ENCODE measurements at places on chromosomes 2 and 18. TPM values are rescaled to one million over a fixed set of nuclear protein-coding genes. Genes with fewer than 3 reads are reported as not detected.

GRCh38 chr2:134919341-134920210 is 954 bp downstream of the CCNT2 start:
- peak overlapping the region; percentile 99 for H3K27ac ChIP-seq
- no peaks in the 10 kb centered on the region for H3K27me3 ChIP-seq
- peaks cover 69% of the 10 kb centered on the region for H3K4me1 ChIP-seq
- H3K36me3 ChIP-seq, result peaks cover 10% of the 10 kb centered on the region
- peak; percentile 65 for DNase-seq

GRCh38 chr18:58195278-58195765 is 151.3 kb downstream of the NEDD4L start:
- H3K27me3 ChIP-seq, result peaks cover 5% of the 10 kb centered on the region
- peak; percentile 21 for DNase-seq
- no peaks in the 10 kb centered on the region for H3K36me3 ChIP-seq
- H3K4me1 ChIP-seq, result peaks cover 20% of the 10 kb centered on the region
- H3K27ac ChIP-seq, result peak overlapping the region; percentile 76
- peak overlapping the region; percentile 88 for H3K4me3 ChIP-seq

DNA sequence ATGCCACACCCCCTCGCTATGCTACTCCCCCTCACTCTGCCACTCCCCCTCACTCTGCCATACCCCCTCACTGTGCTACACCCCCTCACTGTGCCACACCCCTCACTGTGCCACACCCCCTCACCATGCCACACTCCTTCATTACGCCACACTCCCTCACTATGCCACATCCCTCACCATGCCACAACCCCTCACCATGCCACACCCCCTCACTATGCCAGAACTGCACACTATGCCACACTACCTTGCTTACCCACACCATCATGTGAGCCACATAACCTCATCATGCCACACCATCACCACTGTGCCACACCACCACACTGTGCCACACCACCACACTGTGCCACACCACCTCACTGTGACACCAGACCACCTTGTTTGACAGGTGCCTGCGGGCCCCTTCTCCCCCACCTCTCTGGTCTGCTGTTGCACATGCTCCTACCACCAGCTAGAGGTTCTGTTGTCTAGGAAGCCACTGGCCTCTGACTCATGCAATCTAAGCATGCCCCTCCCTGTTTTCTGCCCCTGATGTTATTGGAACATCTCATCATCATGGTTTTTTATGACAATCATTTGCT is 22.0 kb downstream of the MARCHF4 start:
- H3K27me3 ChIP-seq, result no peaks in the 10 kb centered on the region
- DNase-seq, result peak; percentile 15
- no peaks in the 10 kb centered on the region for H3K36me3 ChIP-seq
- peaks cover 82% of the 10 kb centered on the region for H3K4me1 ChIP-seq
- peak overlapping the region; percentile 79 for H3K27ac ChIP-seq
- H3K4me3 ChIP-seq, result peak overlapping the region; percentile 59

- H3K36me3 ChIP-seq, result no peaks in the 10 kb centered on the region
- no peaks in the 10 kb centered on the region for H3K27me3 ChIP-seq
- no peak overlapping the region for H3K4me3 ChIP-seq
- no peak for DNase-seq
Observed at GRCh38 chr2:45776160-45776955, 124.9 kb downstream of the PRKCE start.

DNA sequence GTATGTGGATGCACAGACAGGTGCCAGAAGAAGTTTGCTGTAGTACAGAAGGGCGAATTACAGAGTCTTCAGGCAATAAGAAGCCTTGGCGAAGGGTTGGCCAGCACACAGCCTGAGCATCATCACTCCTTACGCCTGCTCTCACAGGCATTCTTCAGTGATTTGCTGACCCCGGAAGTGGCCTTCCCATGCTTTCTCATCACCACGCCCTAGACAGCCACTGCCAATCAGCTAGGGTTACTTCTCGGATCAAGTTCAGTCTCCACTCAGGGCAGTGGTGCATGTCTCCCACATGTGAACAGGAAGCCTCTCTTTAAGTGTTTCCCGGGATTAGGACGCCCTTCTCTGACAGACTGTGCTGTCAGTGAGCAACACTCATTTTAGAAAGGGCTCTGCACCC is 81.8 kb downstream of the C1QL2 start:
- no peak overlapping the region for H3K27ac ChIP-seq
- H3K27me3 ChIP-seq, result peaks cover 20% of the 10 kb centered on the region
- no peak overlapping the region for H3K4me3 ChIP-seq
- no peak for DNase-seq

Gene ALPI
- not detected for polyA plus RNA-seq

DNA sequence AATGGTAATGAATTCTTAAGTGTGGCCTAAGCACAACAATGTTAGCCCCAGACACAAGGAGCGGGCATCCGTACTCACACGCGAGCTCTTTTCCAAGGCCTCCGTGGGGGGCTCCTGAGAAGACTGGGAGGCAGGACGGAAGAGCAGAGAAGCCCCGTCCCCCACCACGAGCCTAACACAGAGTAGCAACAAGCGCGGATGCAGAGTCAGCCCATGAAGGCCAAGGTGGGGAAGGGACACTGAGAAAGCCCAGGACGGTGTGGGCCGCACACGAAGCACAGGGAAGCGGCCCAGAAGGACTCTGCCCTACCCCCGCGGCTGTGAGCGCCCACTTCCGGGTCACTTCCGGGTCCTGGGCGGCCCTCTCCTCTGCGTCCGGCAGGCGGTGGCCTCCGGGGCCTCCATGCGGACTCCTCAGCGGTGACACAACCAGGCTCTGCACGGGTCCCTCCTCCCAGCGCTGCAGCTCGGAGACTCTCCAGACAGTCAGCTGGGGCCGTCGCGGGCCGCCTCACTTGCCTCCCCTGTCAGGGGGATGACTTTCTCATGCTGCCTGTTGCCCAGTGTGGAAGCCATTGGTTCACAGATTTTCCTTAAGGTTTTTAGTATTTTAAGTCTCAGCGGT is 151.5 kb downstream of the MTCL1 start:
- H3K36me3 ChIP-seq, result no peaks in the 10 kb centered on the region
- peaks cover 4% of the 10 kb centered on the region for H3K27me3 ChIP-seq
- no peaks in the 10 kb centered on the region for H3K4me1 ChIP-seq
- no peak for DNase-seq

GRCh38 chr2:127359520-127359919 is 28.3 kb downstream of the MAP3K2 start:
- peak overlapping the region; percentile 29 for H3K4me3 ChIP-seq
- peaks cover 72% of the 10 kb centered on the region for H3K4me1 ChIP-seq
- H3K27me3 ChIP-seq, result no peaks in the 10 kb centered on the region

Gene TBR1
- not detected for polyA plus RNA-seq

GRCh38 chr2:28582152-28582551 is 86.3 kb downstream of the PLB1 start:
- DNase-seq, result no peak
- H3K36me3 ChIP-seq, result no peaks in the 10 kb centered on the region
- no peak overlapping the region for H3K27ac ChIP-seq
- H3K4me3 ChIP-seq, result no peak overlapping the region
- no peaks in the 10 kb centered on the region for H3K27me3 ChIP-seq
- H3K4me1 ChIP-seq, result peaks cover 8% of the 10 kb centered on the region

Gene KIAA2012
- polyA plus RNA-seq, result not detected

DNA sequence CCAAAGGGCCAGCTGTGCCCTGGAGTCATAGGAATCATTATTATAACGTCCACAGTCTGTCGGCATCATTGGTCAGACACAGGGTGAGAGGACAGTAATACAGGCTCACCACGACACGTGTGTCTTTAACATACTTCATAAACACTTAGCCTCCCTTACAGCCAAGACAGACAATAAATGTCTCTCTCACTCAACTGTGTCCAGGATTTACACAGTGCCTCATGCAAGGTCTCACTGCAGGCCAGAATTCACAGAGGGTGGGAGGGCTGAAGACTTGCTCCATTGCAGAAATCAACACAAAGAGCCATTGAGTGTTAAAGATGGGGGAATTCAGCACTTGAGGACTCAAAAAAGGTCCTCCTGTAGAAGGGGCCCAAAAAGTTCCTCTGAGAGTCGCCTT is 210.5 kb downstream of the BCL2 start:
- H3K4me3 ChIP-seq, result no peak overlapping the region
- H3K36me3 ChIP-seq, result peaks cover 10% of the 10 kb centered on the region
- DNase-seq, result no peak
- H3K27ac ChIP-seq, result no peak overlapping the region
- H3K4me1 ChIP-seq, result peaks cover 12% of the 10 kb centered on the region

DNA sequence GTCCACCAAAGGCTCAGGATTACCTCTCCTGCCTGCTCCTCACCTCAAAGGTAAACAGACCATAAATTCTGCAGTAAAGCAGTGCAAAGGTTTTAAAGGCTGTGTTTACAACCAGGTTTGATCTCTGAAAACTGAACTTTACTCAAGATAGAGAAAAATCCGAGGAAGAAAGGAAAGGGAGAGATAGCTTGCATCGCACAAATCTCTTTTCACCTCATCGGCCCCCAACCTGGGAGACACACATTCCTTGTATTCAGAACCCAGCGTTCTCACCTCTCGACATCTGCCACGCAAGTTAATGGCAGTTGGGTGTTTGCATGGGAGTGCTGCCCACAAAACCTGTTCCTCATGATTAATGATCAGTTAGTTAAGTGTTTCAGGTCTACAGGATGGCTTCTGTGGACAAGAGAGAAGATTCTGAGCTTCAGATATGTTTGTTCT is 72.6 kb downstream of the GATA6 start:
- DNase-seq, result no peak
- H3K36me3 ChIP-seq, result no peaks in the 10 kb centered on the region
- no peak overlapping the region for H3K27ac ChIP-seq
- H3K4me3 ChIP-seq, result no peak overlapping the region

DNA sequence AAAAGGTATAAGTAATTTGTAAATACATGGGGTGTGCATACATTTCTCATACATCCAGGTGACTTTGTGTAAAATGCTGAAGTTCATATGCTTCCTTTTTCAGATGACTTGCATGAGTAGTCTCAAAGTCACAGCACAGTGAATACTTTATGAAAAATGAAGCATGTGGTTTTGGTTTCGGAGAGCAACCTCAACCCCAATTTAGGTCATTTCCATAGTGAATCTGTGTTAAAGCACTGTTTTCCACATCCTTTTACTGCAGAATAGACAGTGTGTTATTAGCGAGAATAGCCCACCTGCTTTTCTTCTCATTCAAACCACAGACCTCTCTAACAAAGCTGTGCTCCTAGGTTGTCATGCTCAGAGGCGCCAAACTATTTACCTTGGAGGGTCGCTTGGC is 204.4 kb upstream of the RASGRP3 start:
- no peak overlapping the region for H3K27ac ChIP-seq
- no peak overlapping the region for H3K4me3 ChIP-seq
- peaks cover 5% of the 10 kb centered on the region for H3K27me3 ChIP-seq
- peaks cover 3% of the 10 kb centered on the region for H3K36me3 ChIP-seq
- H3K4me1 ChIP-seq, result no peaks in the 10 kb centered on the region

DNA sequence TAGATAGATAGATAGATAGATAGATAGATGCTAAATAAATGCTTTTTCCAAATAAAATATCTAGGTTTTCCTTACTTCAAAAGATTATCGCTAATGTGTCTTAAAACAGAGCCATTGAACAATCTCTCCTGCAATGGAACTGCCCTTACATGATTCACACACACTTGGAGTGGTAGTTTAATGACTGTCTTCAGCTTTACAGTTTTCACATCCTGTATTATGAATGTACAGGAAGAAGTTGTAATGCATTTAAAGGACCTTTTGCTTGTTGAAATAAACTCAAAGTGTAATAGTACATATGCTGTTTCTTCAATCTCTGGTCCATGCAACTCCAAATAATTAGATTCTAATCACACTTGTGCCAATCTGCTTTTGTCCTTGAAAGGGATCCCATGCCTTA is 797.6 kb upstream of the CDH2 start:
- no peaks in the 10 kb centered on the region for H3K27me3 ChIP-seq
- no peaks in the 10 kb centered on the region for H3K36me3 ChIP-seq
- H3K4me3 ChIP-seq, result no peak overlapping the region
- no peak for DNase-seq
- H3K4me1 ChIP-seq, result no peaks in the 10 kb centered on the region

GRCh38 chr2:238943338-238944067 is 95.6 kb downstream of the TWIST2 start:
- DNase-seq, result no peak
- H3K27me3 ChIP-seq, result peaks cover 2% of the 10 kb centered on the region
- H3K4me3 ChIP-seq, result no peak overlapping the region

Gene ERBB4
- polyA plus RNA-seq, result not detected

Gene ANKRD23
- polyA plus RNA-seq, result 0.57 TPM

Gene AGAP1
- polyA plus RNA-seq, result not detected

GRCh38 chr2:156592809-156593593 is 156.8 kb downstream of the GPD2 start:
- H3K36me3 ChIP-seq, result no peaks in the 10 kb centered on the region
- peaks cover 4% of the 10 kb centered on the region for H3K27me3 ChIP-seq
- H3K4me1 ChIP-seq, result no peaks in the 10 kb centered on the region
- no peak overlapping the region for H3K27ac ChIP-seq
- no peak for DNase-seq

GRCh38 chr18:66874812-66875474 is 271.1 kb upstream of the CDH19 start:
- H3K36me3 ChIP-seq, result no peaks in the 10 kb centered on the region
- H3K4me1 ChIP-seq, result no peaks in the 10 kb centered on the region

DNA sequence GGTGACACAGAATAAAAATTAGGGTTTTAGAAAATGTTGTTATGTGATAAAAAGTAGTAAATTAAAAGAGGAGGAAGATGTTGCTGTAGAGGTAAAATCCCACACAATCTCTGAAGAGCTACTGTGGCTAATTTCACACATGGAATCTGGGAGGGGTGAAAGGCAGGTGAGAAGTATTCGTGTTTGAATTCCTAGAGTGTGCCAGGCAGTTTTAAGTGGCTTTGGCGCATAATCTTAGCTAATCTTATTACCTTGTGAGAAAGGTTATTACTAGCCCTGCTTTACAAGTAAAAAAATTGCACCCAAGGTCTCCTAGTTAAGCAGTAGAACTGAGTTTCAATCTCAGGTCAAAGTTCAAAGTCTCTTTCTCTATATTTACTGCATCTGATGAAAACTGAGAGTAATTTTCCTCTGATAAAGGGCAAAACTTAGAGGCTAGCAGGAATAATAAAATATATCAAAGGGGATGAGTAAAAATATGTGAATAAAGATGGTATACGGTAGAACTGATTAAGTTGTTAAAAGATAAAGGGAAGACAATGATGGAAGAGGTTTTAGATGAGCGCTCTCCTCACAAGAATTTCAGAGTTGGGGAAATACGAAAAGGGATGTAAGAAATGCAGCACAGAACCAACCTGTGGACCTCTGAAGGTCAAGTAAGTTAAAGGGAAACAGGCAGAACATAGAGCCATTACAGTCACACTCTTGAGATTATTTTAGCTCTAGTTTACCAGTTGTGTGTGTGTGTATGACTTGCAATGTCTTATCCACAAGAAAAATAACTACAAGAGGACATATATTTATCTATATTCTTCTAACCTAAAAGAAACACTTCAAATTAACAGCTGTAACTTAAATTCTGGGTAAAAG is 34.8 kb downstream of the GAREM1 start:
- H3K27ac ChIP-seq, result no peak overlapping the region
- H3K4me1 ChIP-seq, result no peaks in the 10 kb centered on the region
- no peak overlapping the region for H3K4me3 ChIP-seq
- no peak for DNase-seq
- H3K36me3 ChIP-seq, result peaks cover 2% of the 10 kb centered on the region

Gene AKAIN1
- polyA plus RNA-seq, result not detected

Gene GRHL1
- 0.05 TPM for polyA plus RNA-seq

GRCh38 chr2:45220227-45220626 is 211.0 kb upstream of the SIX2 start:
- H3K36me3 ChIP-seq, result no peaks in the 10 kb centered on the region
- H3K27me3 ChIP-seq, result peaks cover 18% of the 10 kb centered on the region
- no peak overlapping the region for H3K27ac ChIP-seq
- no peaks in the 10 kb centered on the region for H3K4me1 ChIP-seq
- H3K4me3 ChIP-seq, result no peak overlapping the region

- no peaks in the 10 kb centered on the region for H3K27me3 ChIP-seq
- no peak for DNase-seq
- H3K4me3 ChIP-seq, result no peak overlapping the region
- no peak overlapping the region for H3K27ac ChIP-seq
Observed at GRCh38 chr18:57737400-57738060, 65.6 kb downstream of the ATP8B1 start.

Data from naive thymus-derived CD8-positive, alpha-beta T cell (primary cell).